Suprapubic skin (tissue), 4 donors: ENCODE measurements at places on chromosomes 5 and 9.
A peak's percentile ranks its signal among the peaks of the same experiment; 100 is the strongest.

DNA sequence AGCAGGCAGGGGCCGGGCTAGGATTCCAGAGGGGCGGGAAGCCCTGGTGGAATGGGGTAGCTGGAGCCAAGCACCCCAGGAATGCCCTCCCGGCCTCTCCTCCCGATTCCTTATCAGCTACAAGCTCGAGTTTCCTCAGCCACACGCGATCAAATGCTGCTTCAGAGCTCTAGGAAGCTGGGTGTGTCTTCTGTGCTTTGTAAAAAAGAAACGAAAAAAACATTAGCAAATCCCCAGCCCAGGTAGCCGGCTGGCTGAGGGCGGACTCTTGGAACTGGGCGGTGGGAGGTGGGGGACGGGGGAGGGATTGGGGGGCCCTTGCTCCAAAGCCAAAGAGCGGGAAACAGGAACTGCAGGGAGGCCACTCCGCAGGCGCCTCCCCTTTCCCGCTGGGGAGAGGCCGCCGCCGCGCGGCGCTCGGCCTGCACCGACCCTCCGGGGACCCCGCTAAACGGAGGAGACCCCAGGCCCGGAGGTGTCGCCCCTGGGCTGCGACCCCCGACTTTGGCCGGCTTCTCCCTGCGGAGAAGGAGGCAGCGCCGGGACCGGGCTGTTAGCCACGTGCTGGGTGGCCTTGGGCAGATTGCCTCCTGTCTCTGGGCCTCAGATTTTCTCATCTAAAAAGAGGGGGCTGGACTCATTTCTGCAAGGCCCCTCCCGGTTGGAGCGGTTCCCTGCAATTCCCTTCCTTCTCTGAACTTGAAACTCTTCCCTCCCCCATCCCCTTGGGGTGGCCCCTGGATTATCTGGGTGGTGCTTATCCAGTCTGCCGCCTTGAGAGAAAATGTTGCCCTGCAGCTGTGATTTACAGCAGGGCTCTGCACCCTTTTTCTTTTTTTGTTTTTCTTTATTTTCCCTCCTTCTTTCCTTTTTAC, 40.9 kb upstream of the FABP6 start:
- DNase-seq = peak; percentile 74
- no peaks in the 10 kb centered on the region for H3K27me3 ChIP-seq
- no peaks in the 10 kb centered on the region for H3K36me3 ChIP-seq
- peak overlapping the region; percentile 67 for H3K4me3 ChIP-seq
- H3K27ac ChIP-seq = peak overlapping the region; percentile 65

DNA sequence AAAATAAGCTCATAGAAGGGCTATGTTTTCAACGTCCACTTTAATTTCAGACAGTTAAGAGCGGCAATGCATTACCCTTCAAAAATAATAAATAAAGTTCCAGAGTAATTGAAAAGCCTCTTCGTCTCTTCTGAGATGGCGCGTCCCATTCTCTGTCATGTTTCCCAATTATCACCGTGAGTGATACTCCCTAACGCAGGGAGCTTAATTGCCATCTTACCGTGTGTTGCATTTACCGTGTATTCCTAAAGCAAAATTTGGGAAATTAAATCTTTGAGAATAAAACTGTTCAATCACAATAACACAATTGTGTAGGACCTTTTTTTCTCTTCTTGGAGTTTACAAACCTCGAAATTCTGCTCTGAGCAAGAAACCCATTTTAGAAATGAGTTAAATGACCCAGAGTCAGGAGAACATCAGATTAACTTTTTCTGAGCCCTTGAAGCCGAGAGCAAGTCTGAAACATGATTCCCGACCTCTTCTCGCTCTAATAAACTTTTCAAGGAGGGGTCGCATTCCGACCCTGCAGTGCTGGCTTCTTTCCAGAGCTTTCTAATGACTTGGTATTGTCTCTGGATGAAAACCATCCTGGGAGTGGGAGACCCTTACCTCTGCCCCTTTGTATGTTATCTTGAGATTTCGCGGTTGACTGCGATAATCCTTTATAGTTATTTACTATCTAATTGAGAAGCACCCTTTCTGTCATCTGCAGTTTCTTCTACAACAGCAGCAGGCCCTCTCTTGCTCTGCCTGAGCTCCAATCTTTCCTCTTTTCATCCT, 251.5 kb downstream of the FSTL4 start:
- no peaks in the 10 kb centered on the region for H3K4me1 ChIP-seq
- no peaks in the 10 kb centered on the region for H3K27me3 ChIP-seq
- H3K36me3 ChIP-seq = no peaks in the 10 kb centered on the region
- no peak overlapping the region for H3K4me3 ChIP-seq
- H3K27ac ChIP-seq = no peak overlapping the region
- DNase-seq = no peak

DNA sequence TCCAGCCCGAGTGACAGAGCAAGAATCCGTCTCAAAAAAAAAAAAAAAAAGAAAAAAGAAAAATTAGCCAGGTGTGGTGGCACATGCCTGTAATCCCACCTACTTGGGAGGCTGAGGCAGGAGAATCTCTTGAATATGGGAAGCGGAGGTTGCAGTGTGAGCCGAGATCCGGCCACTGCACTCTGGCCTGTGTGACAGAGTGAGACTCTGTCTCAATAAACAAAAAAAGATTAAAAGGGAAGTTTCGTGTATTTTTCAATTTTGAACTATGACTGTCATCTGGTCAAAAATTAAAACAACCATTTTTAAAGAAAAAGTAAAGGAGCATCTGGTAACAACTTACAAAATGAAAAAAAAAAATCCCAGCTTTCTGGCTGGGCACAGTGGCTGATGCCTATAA, 36.3 kb upstream of the PLIN2 start:
- peaks cover 15% of the 10 kb centered on the region for H3K4me1 ChIP-seq
- H3K27ac ChIP-seq = no peak overlapping the region
- no peak overlapping the region for H3K4me3 ChIP-seq

DNA sequence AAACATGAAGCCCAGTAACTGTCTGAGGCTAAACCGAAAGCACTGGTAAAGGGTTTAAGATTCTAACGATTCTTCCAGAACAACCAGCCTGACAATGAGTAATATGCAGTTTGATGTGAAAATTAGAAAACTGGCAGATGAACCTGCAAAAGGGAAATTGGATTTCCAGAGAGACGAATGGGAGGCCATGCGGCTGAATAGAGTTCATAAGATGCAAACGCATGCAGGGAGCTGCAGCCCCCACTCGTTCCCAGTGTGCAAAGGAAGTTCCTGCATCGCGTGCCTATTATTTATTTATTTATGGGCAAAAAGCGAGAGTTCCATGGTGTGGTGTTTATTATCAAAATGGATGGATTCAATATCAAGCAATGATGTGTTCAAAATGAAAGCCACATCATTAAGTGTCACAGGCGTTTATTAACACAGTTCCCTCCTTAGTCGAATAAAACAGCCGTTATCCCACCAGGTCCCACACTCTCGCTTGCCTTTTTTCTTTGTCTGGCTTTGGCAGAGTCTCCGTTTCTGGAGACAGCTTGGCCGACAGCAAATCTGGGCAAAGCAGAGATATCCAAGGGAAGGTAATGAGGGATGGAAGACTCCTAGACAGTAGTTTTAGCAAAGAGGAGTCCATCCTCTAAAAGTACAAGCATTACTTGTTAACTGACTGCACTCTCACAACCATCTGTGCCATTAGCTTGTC, 451.4 kb downstream of the KDM4C start:
- no peak overlapping the region for H3K27ac ChIP-seq
- H3K4me3 ChIP-seq = no peak overlapping the region

- no peak overlapping the region for H3K27ac ChIP-seq
- peaks cover 14% of the 10 kb centered on the region for H3K4me1 ChIP-seq
- H3K4me3 ChIP-seq = no peak overlapping the region
Measured at GRCh38 chr9:69086769-69087168, 51.2 kb downstream of the FXN start.

- no peaks in the 10 kb centered on the region for H3K36me3 ChIP-seq
- H3K4me1 ChIP-seq = peaks cover 51% of the 10 kb centered on the region
- H3K4me3 ChIP-seq = no peak overlapping the region
- H3K27me3 ChIP-seq = no peaks in the 10 kb centered on the region
Measured at GRCh38 chr5:119417891-119418605, 34.2 kb upstream of the HSD17B4 start.

GRCh38 chr9:110047955-110048402, 160.0 kb downstream of the C9orf152 start:
- H3K4me3 ChIP-seq = peak overlapping the region; percentile 72
- peak; percentile 68 for DNase-seq
- peaks cover 39% of the 10 kb centered on the region for H3K4me1 ChIP-seq
- no peaks in the 10 kb centered on the region for H3K36me3 ChIP-seq

DNA sequence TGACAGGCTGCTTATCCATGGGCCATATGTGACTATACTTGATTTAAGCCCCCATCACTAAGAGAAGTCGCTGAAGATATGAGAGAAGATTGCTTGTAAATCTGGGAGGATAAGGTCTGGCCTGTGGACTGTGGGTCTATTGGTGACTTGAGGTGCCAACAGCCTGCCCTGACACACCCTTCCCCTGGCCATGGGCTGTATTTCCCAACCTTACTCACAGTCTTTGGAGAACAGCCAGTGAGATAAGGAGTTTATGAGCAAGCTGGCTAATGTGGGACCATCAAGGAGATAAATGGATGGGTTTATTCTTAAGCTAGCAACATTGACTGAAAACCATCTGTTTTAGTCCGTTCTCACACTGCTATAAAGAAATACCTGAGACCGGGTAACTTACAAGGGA, 231.3 kb downstream of the ZSWIM6 start:
- H3K27ac ChIP-seq = no peak overlapping the region
- no peak overlapping the region for H3K4me3 ChIP-seq
- H3K36me3 ChIP-seq = no peaks in the 10 kb centered on the region
- no peaks in the 10 kb centered on the region for H3K4me1 ChIP-seq

- H3K27ac ChIP-seq = no peak overlapping the region
- H3K27me3 ChIP-seq = no peaks in the 10 kb centered on the region
- no peak for DNase-seq
- H3K36me3 ChIP-seq = peaks cover 94% of the 10 kb centered on the region
- no peaks in the 10 kb centered on the region for H3K4me1 ChIP-seq
Measured at GRCh38 chr9:122875523-122875922, 29.6 kb downstream of the RC3H2 start.

DNA sequence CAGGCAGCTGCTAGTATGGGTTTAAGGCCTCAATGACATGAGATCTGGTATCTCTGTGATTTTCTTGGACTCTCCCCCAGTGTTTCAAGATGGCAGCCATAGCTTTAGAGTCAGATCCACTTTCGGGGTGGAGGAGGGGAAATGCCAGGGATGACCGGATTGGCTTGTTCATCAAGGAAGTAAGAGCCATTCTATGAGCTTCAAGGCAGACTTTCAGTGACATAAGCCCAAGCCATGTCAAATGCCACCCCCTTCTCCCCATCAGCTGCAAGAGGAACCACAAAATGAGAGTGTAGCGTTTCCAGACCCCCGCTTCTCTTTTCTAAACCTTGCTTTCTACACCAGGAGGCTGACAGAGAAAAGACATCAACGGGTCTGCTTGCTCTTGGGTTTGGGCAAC, 271.8 kb downstream of the PSAT1 start:
- DNase-seq = no peak
- no peaks in the 10 kb centered on the region for H3K27me3 ChIP-seq
- no peaks in the 10 kb centered on the region for H3K36me3 ChIP-seq
- H3K4me1 ChIP-seq = no peaks in the 10 kb centered on the region
- no peak overlapping the region for H3K4me3 ChIP-seq
- H3K27ac ChIP-seq = no peak overlapping the region

DNA sequence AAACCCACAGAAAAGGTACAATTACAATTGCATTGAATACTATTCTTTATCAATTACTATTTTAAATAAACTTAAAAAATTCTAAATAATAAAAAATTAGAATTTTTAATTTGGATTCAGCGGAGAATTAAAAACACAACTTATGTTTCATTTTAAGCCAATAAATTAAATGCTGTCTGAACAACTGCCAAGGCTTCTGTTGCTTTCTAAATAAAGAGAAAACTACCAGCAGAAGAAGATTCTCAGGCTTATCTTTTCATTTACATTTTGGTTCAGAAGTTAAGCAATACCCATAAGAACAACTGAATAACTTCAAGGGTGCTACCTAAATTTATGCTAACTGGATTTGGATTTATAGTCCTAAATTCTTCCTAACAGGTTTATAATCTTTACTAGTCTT, 150.0 kb upstream of the FTMT start:
- no peak overlapping the region for H3K4me3 ChIP-seq
- H3K36me3 ChIP-seq = no peaks in the 10 kb centered on the region
- no peak overlapping the region for H3K27ac ChIP-seq
- H3K4me1 ChIP-seq = no peaks in the 10 kb centered on the region

- H3K27ac ChIP-seq = no peak overlapping the region
- no peak for DNase-seq
- H3K4me1 ChIP-seq = no peaks in the 10 kb centered on the region
- no peak overlapping the region for H3K4me3 ChIP-seq
Measured at GRCh38 chr5:352639-353611, 31.4 kb downstream of the AHRR start.

DNA sequence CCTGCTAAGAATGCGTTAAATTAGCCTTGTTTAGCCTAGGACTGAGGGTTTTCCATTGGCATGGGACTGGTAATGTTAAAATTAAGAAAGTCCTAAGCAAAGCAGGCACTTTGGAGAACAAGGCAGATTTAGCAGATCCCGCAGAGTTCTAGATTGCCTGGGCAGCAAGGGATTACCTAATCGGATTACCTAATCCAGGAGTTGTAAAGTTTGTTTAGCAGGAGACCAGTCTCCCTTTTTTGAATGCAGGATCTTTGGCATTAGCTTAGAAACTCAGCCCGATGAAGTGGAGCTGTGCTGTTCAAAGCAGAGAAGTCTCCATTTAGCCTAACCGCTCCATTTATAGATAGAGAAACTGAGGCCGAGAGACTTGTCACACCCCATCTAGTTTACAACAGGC, 206.0 kb downstream of the DMRT2 start:
- H3K4me3 ChIP-seq = no peak overlapping the region
- no peak overlapping the region for H3K27ac ChIP-seq
- no peaks in the 10 kb centered on the region for H3K36me3 ChIP-seq
- no peak for DNase-seq
- H3K4me1 ChIP-seq = no peaks in the 10 kb centered on the region
- no peaks in the 10 kb centered on the region for H3K27me3 ChIP-seq

- no peaks in the 10 kb centered on the region for H3K27me3 ChIP-seq
- no peaks in the 10 kb centered on the region for H3K36me3 ChIP-seq
- H3K4me1 ChIP-seq = peaks cover 36% of the 10 kb centered on the region
- H3K4me3 ChIP-seq = peak within 1 kb of the TSS; percentile 40
Measured at GRCh38 chr9:72952914-72953313, at the start of gene ALDH1A1. Gene ALDH1A1, minus strand, starts transcription at chr9:72953053. Its CDS starts 53 bp downstream, at chr9:72953000.

DNA sequence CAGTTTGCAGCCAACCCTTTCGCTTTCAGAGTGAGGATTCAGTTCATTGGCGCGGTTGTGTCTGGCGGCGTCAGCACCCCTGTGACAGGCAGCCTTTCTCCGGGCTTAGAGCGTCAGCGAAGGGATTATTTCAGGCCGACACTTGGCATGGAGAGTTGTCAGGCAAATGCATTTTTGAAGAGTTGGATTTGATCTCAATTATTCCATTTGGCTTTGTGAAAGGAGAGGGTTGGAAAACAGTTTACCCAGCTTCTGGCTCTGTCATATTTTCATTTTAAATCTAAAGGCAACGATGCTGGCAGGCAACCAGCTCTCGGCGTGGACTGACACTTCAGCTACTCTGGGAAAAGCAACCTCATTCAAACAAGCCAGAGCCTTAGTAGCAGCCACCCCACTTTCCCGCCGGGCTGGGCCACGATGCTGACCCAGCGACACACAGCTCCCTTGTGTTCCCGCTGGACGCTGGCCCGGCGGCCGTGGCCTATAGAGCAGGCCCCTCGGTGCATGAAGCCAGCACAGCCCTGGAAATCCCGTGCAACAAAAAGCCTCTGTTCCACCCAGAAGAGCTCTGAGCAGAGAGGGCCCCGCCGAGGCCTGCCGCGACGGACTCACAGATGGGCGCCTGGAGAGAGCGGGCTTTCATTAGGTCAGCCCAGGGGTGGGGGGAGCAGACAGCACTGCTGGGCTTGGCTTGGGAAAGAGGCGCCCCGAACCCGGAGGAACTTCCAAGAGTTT, 28.9 kb upstream of the LPCAT1 start:
- DNase-seq = no peak
- H3K27ac ChIP-seq = no peak overlapping the region
- H3K4me3 ChIP-seq = peak overlapping the region; percentile 4
